ENCODE measurements at places on chromosomes 5 and 9.

DNA sequence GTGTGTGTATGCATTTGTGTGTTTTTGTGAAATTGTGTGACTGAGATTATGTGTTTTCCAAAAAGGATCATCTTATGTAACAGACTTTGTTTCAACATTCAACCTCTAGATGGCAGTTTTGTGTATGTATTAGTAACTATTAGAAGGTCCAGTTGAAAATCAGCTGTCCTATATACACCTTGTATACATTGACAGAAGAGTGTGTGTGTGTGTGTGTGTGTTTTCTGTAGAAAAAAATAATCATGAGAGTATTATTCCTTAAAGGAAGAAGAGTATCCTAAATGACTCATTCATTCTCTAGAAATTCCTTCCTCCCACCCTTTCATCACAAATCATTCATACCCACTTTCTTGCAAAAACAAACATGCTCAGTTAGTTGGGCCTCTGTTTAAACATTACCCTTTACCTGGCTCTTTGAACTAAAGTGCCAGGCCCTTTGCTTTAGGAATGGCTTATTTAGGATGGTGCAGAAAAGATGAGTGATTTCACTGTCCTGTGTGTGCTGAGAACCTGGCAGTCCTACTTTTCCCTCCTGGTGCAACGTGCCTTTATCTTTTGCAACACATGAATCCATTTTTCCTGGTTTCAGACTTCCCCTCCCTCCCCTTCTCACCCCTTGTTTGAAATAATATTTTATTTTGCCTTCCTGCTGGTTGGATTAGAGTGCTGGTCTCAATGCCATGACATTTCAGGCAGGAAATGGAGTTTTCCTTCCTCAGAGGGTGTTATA is 152.2 kb downstream of the ARHGAP26 start:
- DNase-seq: no peak

GRCh38 chr9:107637421-107638420 is 148.2 kb upstream of the KLF4 start:
- DNase-seq: peak; percentile 6

GRCh38 chr9:106577121-106577520 is 285.8 kb upstream of the ZNF462 start:
- no peak for DNase-seq

DNA sequence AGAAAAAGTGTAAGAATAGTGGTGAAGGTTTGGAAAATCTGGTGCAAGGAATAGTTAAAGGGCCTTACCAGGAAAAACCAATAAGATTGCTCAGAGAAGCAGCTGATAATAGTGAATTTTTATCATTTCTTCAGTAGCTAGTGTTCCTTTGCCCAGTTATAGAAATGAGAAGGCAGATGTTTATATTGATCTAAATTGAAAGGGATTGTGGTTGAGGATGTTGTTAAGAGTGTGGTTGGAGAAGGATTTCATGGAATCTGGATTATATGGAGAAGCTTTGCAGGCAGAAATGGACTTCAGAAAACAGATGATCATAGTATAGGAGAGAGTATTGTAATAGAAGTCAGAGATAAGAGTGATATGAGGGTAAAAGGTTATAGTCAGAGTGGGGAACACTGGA is 102.6 kb downstream of the XRCC4 start:
- DNase-seq: no peak

GRCh38 chr9:126171641-126172040 is 155.0 kb upstream of the MVB12B start:
- no peak for DNase-seq

DNA sequence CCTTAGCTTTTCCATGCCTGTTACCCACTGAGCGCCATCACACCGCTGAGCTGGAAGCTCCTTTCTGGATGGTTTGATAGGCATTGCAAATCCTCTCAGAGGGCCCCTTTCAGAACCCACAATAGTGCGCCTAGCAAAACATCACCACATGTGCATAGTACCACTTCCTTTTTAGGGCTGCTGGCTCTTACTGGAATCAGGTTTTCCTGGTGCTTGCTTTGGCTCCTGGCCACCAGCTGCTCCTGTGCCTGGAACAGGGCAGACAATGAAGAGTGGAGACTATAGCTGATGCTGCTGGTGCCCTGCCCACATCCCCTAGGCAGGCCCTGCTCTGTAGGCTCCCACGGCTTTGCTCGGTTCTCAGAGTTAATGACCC is 163.6 kb upstream of the SEMA6A start:
- no peak for DNase-seq

All from stimulated activated naive CD8-positive, alpha-beta T cell treated with anti-CD3 and anti-CD28 coated beads, Interleukin-15, Interleukin-2, amounts not matched to agents 100 U/mL and 50 U/mL, for 24 hours (primary cell).